ENCODE measurements at places on chromosomes 16 and 17.

DNA sequence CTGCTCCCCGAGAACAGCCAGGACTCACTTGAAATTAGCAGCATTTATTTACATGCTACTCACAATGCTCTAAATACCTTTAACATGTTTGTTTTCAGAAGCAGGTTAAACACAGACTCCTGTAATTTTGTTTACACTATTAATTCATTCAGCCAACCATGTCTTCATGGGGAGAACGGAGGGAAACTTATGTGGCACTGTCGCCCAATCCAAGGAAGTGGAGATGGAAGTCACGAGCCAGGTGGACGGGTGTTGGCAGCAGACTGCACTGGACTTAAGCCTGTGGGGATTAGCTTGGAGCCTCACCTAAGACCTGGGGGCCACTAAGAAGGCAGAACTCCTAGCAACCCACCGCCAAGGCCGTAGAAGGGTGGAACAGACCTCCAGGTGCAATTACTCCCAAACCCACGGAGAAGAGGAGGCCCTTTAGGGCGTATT lies 8.8 kb upstream of the GFAP start:
- no peak for DNase-seq

DNA sequence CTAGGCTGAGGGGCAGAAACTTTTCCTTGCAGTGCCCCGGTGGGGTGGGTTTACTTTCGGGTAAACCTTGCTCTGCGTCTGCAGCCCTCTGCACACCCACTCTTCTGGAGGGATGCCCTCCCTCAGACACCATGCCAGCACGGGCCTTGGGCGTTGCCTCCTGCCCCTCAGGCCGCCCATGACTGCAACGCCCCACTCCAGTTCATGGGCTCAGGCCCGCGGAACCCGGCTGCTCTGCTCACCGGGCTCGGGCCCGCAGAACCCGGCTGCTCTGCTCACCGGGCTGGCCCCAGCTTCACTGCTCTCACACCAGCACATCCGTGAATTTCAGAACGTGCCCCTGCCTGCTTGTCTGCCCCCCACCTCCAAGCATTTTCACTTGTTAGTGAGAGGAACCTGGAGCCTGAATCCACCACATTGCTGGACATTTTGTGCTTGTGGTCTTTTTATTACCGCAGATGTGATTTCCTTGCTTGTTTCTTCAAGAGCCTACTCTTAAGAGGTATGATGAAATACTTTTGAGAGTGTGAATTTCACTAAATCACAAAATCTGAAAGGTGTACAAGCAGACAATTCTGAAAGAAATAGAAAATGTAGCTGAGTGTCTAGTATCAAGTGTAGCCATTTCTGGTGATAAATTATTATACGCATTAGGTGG lies 130.9 kb downstream of the RPTOR start:
- DNase-seq, result no peak

GRCh38 chr16:73279451-73279850 lies 231.5 kb upstream of the ZFHX3 start:
- no peak for DNase-seq

DNA sequence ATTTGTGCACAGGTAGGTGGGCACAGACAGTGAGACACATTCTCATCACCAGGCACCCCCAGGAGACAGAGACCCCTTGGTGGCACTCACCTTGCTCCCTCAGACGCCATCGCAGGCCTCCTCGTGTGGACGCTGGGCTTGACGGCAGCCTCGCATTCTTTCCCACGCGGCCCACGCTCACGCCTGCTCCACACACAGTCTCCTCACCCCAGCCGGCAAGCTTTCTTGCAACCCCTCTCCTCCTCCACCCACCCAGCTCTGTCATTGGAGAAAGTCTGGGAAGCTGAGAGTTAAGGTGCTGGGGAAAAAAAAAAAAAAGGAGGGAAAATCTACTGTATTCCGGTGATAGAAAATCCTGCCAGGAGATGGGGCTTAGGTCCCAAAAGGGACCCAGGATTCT lies 14.8 kb downstream of the SGCA start:
- no peak for DNase-seq

DNA sequence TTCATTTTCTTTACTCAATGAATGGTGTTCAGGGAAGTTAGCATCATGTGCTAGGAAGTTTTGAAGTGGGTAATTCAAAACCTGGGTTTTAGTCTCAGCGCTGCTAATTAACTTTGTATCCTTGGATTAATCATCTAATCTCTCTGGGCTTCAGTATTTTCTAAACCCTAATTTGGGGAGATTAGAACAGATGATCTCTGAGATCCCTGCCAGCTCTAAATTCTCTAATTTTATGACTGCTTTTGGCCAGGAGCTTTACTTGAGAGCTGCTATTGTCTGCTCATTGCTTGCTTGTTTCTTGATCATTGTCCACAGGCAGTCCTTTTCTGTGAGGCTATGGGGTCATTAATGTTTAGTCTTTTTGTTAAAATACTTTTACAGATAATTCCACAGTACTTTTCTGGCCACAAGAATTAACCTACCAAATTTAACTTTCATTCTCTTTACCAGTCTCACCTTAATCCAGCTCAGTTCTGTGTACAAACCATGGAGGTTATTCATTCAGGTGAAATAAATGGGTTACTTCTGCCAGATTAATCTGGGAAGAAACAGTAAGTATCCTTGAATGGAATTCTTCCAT lies 28.4 kb upstream of the VWA3A start:
- DNase-seq, result no peak

GRCh38 chr17:18139092-18139491 lies 30.5 kb downstream of the MYO15A start:
- no peak for DNase-seq

DNA sequence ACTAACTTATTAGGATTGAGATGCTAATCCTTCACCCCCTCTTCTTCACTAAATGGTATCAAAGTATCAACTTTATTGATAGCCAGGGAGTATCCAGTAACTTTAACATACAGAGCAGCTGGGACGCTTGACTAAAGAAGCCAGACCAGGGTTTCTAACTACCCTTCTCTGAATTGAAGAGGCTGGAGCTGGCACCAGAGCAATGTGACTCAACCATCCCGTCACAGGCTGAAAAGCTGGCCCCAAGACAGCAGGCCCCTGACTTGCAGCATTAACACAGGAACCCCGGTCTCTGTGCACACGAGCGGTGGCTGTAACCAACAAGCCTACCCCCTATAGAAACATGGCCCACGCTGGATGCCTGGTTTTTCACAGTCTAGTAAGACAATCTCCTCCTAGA lies 59.8 kb downstream of the ANKFN1 start:
- no peak for DNase-seq

DNA sequence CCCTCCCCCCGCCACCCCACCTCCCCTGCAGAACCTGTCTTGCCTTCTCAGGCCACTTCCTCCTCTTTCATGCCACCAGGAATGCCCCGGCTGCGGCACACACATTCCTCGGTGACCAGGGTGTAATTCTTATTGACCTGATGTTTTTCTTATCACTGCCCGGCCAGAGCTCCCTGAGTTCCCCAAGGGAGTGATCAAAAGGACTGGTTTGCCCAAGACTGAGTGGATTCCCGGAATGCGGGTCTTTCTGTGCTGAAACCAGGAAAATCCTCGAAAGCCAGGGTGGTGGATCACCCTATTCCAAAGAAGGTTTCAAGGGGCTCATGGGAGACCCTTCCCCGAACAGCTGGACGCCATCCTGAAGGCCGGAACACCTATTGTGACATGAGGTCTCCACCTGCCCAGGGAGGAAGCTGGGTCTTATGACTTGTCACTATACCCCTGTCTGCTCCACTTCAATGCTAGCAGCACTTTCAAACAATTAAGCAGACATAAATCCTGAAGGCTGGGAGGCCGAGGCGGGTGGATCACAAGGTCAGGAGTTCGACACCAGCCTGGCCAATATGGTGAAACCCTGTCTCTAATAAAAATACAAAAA lies 53.0 kb upstream of the RPL38 start:
- no peak for DNase-seq

All from CD4-positive, alpha-beta T cell treated with Interferon gamma for 1 hour (primary cell).